ENCODE measurements at places on chromosomes 6 and 20. TPM values are rescaled to one million over a fixed set of nuclear protein-coding genes. Genes with fewer than 3 reads are reported as not detected.

The ATP6V1G2 gene
- 0.34 TPM for total RNA-seq

The PTPRT gene
- not detected for total RNA-seq

The FAM83C gene
- 1.7 TPM for total RNA-seq

The B3GALT4 gene
- total RNA-seq: 2.7 TPM

The FOXO3 gene
- 42.4 TPM for total RNA-seq

The WFDC5 gene
- total RNA-seq: 0.64 TPM

The ADISSP gene
- total RNA-seq: 16.1 TPM

The TFAP2A gene
- total RNA-seq: 23.2 TPM

The RAB32 gene
- 280 TPM for total RNA-seq

The NKAIN2 gene
- 0.07 TPM for total RNA-seq

The PSORS1C2 gene
- total RNA-seq: not detected

The SLC13A3 gene
- total RNA-seq: 3.3 TPM

The FNDC1 gene
- total RNA-seq: not detected

The RAET1L gene
- total RNA-seq: 9.3 TPM

The GSTA3 gene
- total RNA-seq: not detected

The LTA gene
- not detected for total RNA-seq

The PPP1R3D gene
- 10.9 TPM for total RNA-seq

The AHCY gene
- total RNA-seq: 167 TPM
